ENCODE measurements at places on chromosomes 5 and 9.

- no peak for DNase-seq
Observed at GRCh38 chr5:113513384-113514288, at the start of gene YTHDC2. Gene YTHDC2, plus strand, starts transcription at chr5:113513694. Its CDS starts 202 bp downstream, at chr5:113513896.

- no peak for DNase-seq
Observed at GRCh38 chr5:82405618-82406204, 127.6 kb upstream of the RPS23 start.

DNA sequence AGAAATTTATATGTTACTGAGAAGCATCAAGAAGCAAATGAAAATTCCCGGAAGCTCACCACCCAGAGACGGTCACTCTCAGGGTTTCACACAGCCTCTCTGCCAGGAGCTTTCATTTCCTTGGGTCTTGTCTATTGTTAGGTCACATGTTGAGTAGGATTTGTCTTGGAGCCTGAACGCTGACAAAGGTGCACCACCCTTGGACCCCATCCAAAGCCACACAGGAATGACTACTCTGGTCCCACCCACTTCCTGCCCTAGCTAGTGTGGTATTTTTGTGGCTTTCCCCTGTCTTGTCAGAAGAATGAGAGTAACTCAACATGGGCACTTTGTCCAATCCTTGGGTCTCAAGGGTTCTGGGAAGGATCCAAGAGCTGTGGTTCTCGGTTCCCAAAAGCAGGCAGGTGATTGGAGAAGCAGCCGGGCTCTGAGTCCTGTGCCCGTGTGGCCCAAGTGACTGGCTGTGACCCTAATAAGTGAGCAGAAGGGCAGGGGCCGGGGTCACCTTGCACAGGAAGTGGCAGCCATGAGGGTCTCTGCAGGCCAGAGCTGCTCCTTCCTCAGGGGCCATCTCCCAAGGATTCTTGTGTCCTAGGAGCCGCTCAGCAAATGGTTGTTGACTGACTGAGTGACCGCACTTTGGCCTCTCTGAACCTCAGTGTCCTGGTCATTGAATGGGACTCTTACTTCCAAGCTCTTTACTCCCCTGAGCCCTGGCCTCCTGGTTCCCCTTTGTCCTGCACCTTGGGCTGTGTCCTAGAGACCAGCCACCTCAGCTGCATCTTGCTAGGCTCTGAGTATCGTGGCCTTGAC is 6.9 kb downstream of the FGD3 start:
- DNase-seq = no peak

DNA sequence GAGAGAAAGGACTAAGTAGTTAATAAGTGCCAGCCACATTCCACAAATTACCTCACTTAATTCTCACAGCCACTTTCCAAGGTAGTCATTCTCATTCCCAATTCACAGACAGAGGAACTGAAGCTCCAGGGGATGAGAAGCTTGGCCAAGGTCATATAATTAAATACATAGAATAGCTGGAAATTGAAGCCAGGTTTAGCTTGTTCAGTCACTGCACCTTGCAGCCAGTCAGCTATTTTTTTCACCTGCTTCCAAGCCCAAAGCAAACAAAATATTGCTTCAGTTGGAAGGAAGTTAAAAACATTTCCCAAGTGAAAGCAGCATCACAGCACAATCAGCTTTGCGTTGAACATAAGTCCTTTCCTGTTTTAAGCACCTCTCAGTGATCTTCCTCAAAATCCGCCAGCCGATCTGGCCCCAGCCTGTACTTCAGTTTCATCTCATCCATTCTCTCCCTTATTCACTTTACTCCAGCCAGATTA is 4.8 kb downstream of the ALDH1A1 start:
- no peak for DNase-seq

- no peak for DNase-seq
Observed at GRCh38 chr9:129552064-129552463, 68.8 kb downstream of the C9orf50 start.

DNA sequence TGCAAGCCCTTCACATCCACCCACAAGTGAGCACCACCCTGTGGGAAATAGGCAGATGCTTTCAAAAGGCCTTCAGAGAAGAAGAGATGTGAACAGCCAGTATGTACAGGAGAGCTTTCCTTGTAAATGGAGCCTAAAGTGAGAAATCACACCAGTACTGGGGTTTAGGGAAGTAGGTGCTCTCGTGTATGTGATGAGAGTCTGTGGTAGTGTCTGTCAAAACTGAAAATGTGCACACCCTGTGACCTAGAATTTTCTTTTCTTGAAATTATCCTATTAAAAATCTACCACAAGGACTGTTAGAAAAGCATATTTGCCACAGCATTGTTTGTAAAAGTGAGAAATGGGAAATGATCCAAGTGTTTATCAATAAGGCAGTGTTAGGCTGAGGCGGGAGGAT is 16.6 kb downstream of the OTULINL start:
- no peak for DNase-seq

DNA sequence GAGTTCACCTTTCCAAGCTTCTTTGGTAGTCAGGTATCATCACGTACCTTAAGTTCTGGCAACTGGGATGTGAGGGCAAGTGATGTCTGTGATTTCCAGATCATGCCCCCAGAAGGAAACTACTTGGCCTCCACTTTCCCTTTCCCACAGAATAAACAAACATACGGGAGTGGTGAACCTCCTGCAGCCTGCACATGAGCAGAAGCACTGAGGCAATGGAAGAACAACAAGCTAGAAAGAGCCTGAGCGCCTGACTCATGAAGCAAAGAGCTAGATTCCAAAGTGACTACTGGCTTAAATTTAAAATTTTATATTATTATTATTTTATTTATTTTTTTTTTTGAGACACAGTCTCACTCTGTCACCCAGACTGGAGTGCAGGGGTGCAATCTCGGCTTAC is 35.0 kb downstream of the ARL15 start:
- DNase-seq = no peak

DNA sequence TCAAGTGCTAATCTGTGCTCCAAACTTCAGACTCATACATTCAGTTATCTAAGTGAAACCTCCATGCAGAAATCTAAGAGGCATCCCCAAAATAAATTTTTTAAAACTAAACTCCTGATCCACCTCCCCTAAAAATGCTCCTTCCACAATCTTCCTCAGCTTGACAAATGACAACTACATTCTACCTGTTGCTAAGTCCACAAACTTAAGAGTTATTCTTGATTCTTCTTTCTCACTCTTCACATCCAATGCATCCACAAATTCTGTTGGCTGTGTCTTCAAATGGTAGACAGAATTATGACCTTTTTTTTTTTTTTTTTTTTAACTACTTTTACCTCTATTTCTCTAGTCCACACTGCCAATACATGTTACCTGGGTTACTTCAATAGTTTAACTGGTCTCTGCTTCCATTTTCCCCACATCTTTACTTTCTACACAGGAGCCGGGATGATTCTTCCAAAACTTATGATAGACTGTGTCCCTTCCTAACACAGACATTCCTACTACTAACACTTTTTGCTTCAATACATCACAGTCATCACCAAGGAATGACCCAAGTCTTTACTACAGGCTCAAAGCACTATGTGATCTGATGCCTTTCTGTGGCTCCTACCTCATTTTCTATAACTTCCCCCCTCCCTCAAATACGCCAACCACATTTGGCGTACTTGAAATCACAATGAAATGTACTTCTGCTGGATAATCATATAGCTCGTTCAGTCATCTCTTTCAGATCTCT is 143.6 kb downstream of the PDE4D start:
- DNase-seq = no peak

DNA sequence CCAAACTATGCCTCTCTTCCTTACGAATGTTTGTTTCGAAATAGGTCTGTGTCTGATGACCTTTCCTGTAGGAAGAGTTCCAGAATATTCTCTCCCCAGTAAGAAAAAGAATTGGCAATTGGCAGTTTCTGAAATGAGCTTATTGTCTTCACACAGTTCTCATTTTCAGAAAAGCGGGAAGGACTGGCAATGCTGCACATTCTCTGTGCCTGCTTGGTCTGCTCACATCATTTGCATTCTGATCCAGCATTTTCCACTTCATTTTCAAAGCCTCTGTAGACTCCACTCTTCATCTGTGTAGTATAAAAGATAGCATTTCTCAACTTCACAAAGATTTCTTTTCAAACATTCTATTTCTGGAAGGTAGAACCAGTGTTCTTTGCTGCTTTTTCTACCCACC is 120.6 kb upstream of the CCDC112 start:
- DNase-seq = no peak

- DNase-seq = no peak
Observed at GRCh38 chr5:159341145-159341544, 10.9 kb upstream of the IL12B start.

DNA sequence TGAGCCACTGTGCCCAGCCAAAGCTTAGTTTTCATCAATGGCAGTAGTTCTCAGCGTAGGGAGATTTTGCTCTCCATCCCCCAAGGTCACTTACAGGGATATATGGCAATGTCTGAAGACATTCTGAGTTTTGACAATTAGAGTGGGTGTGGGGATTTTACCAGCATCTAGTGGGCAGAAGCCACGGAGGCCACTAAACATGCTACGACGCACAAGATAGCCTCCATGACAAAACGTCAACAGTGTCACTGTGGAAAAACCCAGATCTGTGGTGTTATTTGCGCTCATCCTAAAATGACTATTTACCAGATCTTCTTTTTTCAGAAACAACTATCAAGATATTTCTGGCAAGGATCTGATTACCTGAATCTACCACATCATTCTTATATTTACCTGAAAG is 68.2 kb downstream of the CDC14B start:
- DNase-seq = no peak

- DNase-seq = no peak
Observed at GRCh38 chr5:156896546-156896945, 46.5 kb downstream of the PPP1R2B start.

- no peak for DNase-seq
Observed at GRCh38 chr9:98908897-98909634, 34.6 kb upstream of the COL15A1 start.

GRCh38 chr5:167814828-167815227 is 476.6 kb upstream of the WWC1 start:
- no peak for DNase-seq

GRCh38 chr5:102778478-102778877 is 23.4 kb downstream of the PAM start:
- DNase-seq = no peak

- DNase-seq = no peak
Observed at GRCh38 chr9:16613051-16613450, 257.4 kb downstream of the BNC2 start.

- DNase-seq = no peak
Observed at GRCh38 chr5:98031926-98032325, 741.5 kb upstream of the RGMB start.

DNA sequence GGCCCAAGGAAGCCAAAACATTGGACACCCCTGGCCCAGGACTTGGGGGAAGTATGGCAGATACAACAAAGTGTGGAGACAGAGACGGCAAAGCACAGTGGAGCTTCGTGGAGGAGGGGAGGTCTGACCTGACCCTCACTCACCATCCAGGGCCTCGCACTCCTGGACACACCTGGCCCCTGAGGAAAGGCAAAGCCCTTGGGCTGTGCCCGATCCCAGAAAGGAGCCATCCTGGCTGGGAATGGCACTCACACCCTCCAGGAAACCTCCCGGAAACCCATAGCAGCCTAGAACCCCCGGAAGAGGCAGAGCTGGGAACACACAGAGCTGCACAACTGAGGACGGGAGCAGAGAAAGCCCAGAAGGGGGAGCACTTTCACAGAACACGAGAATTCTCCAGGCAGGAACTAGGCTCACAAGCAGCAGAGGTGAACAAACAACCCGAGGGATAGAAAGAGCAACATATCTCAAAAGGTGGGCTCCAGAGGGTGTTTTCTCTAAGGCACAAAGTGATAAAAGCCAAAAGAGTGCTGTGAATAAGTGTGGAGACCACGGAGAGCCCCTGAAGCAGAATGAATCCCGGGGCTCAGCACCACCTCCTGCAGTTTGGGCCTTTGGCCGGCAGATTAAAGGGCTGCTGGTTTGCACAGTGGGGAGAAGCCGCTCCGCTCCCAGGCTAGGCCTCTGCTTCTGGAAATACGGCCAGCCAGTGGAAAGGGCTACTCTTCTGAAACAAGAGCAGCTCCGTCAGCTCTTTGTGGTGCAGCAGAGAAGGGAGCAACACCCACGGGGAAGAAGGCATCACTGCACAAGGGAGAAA is 108.2 kb downstream of the UBE2R2 start:
- DNase-seq = no peak

- no peak for DNase-seq
Observed at GRCh38 chr9:19085295-19085694, 17.4 kb downstream of the HAUS6 start.

Measured in vagina (tissue), 2 donors.